ENCODE measurements at places on chromosomes 2 and 18. TPM values are rescaled to one million over a fixed set of nuclear protein-coding genes. Genes with fewer than 3 reads are reported as not detected.

DNA sequence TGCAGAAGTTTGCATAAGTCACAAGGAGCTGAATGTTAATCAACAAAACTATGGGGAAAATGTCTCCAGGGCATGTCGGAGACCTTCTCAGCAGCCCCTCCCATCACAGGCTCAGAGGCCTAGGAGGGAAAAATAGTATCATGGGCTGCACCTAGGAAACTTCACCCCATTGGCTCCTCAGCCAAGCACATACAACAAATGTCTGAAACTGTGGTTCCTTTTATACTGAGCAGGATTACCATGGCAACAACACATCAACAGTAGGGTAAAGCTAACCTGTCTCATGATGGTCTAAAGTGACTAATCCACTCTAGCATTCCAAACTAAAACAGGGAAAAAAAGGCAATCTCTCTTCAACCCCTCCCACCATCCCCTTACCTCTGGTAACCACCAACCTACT is 3.2 kb upstream of the NEMP2 start:
- DNase-seq, result no peak

DNA sequence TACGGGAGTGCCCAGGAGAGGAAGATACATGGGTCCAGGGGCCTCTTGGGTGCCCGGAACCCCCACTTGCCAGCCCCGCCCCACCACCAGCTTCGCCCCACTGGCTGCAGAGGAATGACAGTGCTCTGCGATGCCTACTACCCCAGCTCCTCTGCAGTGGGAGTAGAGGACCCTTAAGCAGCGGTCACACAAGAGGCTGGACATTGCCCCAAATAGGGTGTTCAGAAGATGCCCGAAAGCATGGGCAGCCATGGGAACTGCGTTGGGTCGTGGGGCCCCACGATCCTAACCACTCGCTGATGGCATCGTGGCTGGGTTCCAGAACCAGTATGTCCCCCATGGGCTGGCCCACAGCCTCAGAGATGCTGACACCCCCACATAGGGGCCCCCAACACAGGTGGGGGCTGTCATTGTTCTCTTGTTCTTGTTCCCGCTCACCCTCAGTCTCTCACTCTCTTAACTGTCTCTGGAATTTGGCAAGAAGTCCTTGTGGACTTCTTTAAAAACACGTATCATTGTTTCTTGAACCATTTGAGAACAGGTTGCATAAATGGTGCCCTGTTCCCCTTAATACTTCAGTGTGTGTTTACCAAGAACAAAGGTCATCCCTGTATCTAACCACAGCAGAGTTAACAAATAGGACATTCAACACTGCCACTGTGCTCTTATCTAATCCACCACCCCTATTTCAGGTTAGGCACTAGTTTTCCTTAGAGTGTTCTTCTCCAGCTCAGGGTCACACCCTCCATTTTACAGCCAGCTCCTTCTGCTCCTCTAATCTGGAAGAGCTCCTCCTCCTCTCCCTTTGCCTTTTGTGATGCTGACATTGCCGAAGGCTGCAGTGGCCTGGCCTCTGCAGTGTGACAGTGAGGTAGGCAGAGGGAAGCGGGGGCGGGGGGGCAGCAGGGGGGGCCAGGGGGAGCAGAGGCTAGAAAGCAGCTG is 76.3 kb downstream of the STPG4 start:
- peak; percentile 48 for DNase-seq

GRCh38 chr18:59938676-59939075 is 38.9 kb downstream of the PMAIP1 start:
- no peak for DNase-seq

The SNED1 gene
- total RNA-seq, result 0.11 TPM

The IL36RN gene
- not detected for total RNA-seq

Measured in neural progenitor cell (in vitro differentiated cells).